ENCODE measurements at places on chromosomes 7 and 10. TPM values are rescaled to one million over a fixed set of nuclear protein-coding genes. Genes with fewer than 3 reads are reported as not detected.

GRCh38 chr10:109456566-109457301, 466.6 kb downstream of the XPNPEP1 start:
- DNase-seq, result peak; percentile 30

DNA sequence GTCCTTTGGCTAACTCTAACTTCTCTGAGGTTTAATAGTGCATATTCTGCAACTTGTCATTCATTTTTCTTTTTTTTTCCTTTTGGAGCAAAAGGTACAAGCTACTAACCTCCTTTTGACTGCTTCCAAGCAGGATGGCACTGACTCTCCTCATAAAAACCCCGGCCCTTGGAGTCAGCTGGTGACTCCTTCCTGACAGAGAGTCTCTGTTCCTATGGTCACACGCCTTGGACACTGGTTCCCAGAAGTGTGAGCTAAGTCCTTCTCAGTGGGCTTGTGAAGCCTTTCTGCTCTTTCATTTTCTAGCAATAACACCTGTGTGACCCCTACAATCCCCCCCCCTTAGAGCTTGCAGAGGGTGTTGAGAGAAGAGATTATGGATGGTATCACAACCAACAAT, 21.7 kb downstream of the DOCK4 start:
- DNase-seq, result no peak

DNA sequence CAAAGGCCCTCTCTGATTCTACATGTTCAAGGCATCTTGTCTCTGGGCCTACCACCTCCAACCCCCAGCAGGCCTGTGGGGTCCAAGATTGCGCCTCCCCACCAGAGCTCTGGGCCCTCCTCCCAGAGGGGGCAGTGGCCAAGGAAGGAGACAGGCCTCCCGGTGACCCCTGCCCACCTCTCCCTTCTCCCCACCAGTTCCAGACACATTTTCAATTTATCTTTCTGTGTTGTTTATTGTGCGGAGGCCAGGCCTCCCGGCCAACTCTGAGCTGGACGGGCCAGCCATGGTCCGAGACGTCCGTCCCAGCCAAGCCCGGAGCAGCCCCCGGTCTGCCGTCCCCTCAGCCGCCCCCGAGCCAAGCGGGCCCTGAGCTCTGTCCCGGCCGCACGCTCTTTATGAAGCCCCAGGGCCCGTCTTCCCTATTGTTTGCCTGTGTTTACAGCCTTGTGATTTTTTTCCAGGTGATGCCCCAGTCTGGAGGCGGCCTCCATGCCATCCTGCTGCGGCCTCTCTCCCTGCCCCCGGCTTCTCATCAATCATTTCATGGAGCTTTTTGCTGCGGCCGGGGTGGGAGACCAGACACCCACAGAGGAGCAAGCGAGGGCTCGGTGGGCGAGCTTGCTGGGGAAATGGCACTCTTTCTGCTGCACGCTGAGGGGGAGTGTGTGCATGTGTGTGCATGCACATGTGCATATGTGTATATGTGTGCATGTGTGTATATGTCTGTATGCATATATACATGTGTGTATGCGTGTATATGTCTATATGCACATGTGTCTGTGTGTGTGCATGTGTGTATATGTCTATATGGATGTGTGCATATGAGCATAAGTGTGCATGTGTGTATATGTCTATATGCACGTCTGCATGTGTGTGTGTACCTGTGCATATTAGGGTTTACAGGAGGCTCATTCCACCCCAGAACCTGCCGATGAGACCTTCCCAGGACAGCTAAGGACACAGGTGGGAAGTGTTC, 52.7 kb upstream of the ELN start:
- no peak for DNase-seq

DNA sequence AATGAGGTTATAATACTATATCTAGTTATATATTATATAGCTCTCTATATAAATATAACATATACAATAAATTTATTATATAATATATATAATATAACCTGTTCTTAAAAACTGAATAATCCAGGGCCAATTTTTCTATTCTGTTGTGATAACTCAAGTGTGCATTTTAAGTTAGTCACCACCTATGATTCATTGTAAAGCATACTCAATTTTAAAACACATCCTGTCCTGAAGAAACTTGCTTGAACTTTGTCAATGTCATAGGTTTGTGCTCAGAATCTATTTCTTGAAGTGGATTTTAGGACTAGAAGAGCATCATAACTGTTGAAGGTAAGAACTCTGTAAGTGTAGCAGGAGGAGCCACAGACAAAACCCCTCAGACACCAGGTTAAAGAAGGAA, 1209.8 kb downstream of the REEP3 start:
- no peak for DNase-seq

- no peak for DNase-seq
Measured at GRCh38 chr7:67448271-67448670, 451.6 kb downstream of the TYW1 start.

DNA sequence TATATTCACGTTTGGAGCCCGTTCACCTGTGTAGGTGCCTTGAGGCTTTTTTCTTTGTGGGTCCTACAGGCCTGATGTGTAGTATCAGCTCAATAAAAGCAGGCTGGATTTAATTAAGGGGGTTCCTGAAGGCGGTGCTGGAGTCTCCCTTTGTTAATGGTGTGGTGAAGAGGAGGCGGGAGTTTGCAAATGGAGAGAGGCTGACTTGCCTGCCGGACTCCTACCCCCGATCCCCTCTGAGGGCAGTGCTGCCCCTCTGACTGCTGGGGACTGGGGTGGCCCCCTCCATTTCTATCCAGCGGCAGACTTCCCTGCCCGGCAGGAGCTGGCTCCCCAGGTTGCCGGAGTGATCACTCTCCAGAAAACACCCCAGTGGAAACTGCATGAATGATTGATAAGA, 45.1 kb downstream of the ZMIZ1 start:
- no peak for DNase-seq

DNA sequence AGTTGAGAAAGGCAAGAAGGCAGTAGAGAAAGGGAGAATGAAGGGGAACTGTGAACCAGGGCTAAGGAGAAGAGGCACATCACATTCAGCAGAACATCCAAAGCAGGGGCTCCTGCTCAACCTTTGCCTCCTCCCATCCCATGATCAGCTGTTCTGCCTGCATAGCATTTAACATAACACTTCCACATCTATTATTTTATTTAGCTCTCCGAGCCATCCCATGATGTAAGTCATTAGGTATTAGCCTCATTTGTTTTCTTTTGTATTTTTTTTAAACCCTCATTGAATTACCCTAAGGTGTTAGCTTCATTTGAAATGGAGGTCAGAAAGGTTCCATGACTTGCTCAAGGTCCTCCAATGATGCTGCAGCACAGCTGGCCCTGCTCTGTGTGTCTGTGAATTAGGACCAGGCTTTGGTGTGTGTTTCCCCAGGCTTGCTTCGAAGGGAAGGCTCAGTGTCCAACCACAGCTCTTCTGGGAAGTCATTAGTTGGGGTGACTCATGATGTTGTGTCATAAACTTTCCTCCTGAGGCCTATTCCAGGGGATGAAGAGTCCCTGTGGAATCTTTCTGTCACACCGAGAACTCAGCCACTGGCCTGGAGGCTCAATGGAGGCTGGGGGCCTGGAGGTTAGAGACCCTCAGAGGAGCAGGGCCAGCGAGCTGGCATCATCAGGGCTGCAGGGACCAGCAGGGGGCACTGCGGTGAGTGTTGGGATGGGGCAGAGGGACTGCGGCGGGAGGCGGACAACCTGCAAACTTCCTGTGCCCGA, 16.5 kb downstream of the NPFFR1 start:
- DNase-seq, result no peak

GRCh38 chr7:26691406-26691805, 173.0 kb downstream of the SKAP2 start:
- no peak for DNase-seq

DNA sequence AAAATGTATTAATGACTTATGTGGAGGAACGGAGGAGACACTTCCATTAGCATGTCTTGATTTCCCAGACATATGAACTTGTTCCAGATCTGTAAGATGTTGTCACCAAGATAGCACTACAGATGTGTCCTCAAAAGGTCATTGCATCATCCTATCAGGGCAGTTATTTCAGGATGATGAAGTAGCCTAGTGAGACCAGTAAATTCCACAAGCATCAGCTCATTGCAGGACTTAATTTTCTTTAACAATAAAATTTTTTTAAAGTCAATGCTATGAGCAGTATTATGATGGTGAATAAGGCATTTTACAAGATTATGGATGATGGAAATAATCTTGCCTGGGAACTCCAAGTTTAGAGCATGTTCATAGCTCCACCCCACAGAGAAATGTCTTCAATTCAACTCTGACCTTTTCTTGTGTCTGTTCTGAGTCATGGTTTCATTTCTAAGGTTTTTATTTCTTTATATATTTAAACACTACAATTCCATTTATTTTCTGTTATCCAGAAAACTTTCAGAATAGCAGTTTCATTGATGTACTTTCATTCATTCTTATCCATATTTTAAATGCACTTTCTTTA, 1203.3 kb upstream of the CELF2 start:
- DNase-seq, result no peak

- no peak for DNase-seq
Measured at GRCh38 chr7:100893318-100893895, 2.3 kb downstream of the ACHE start.

DNA sequence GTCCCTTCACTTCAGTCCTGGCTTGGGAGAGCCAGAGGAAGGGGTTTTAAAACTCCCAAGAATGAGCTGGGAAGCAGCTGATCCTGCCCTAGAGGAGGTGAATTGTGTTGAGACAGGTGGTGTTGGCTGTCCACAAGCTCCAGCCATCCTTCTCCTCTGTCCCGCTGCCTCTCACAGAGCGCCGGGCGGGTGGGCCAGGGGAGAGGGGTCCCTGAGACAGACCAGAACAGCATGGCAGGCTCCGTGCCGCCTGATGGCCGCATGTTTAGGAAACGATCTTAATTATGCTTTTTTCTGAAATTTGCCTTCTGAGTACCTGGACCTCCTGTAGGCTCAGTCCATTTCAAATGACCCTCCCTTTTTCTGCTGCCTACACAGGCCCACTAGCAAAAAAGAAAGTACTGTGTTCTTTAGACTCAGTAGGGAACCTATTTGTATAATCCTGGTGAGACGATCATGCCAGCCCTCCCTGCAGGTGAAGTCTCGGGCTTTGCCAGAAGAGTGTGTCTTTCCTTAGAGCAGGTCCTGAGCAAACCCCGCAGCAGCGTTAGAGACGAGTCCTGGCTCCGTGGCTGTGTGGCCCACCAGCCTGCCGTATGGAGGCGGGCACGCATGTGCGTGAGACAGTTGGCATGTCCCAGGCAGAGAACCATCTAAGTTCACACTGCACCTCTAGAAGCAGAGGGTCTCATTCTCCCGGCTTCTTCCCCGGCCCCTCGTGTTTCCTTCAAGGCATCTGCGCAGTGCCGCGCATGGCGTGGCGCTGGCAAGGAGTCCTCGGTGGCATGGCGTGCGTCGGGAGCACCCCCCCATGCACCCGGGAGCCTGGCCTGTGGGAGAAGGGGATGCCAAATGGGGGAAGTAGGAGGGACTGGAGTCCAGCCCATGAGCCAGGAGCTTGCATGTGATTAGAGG, 26.3 kb upstream of the PWWP2B start:
- no peak for DNase-seq

DNA sequence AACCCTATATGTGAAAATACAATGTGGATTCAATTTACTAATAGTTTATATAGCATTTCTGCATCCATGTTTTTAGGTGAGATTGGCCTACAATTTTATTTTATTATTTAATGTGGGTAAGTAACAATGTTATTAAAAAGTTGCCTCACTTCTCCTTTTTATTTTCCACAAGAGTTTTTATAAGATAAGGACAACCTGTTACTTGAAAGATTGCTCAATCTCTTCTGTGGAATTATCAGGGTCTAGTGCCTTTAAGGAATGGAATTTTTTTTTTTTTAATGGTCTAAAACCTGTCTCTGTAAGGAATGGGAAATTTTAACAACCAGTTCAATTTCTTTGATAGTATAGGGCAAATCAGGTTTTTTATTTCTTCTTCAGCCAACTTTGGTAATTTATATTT, 53.9 kb upstream of the RAB18 start:
- DNase-seq, result no peak

GRCh38 chr10:72010234-72010973, 46.2 kb downstream of the CHST3 start:
- no peak for DNase-seq

GRCh38 chr10:73917566-73918305, 6.8 kb downstream of the PLAU start:
- DNase-seq, result no peak

DNA sequence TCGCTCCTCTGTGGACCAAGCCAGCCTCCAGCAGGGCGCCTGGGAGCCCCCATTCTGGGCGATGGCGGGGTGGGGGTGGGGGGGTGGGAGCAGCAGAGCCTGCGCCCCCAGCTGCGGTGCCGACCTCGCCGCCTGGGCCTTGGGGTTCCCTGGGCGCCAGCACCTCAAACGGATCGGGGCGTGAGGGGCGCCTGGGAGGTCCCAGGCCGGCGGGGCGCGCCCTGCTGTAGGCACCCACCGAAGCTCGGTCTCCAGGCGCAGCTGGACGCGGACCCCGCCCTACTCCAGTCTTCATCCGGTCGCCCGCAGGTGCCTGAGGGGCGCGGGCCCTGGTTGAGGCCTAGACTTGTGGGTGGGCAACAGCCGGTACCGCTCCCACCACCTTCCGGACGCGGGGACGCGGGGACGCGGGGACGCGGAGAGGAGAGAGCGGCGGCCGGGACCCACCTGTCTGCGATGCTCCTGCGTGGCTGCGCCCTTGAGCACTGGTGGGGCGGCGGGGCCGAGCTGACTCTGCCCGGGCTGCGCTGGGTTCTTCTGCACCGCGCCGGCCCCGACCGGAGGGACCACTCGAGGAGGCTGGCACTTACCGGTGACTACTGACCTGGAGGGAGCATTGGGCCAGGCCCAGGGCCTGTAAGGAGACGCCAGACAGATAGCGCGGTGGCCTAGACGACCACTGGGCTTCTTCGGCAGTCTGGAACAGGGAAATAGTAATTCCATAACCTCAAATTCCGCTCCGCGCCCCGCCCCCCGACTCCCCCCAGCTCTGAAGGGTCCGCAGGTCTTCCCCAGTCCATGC, 5.5 kb upstream of the KCP start:
- DNase-seq, result no peak

DNA sequence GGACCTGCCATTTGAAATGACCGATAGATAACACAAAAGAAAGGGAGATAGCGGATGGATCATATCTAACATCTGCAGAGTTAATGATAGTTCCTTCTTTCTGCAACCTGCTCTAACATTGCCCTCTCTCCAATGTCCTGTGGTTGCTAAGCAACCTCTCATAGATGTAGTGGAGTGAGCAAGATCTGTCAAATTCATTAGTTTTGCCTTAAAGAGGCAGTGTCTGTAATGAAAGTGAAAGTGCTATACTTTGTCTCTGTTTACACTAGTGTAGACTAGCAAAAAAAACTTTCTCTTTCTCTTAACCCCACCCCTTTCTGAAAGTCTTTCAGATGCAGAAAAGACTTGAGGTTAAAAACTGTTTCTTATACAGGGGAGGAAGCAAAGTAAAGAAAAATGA, 1196.9 kb downstream of the SORCS3 start:
- peak; percentile 42 for DNase-seq

GRCh38 chr10:50572017-50572491, 51.7 kb downstream of the SGMS1 start:
- no peak for DNase-seq

The TAS2R41 gene
- polyA plus RNA-seq, result not detected

The CYP3A7 gene
- 1.2 TPM for polyA plus RNA-seq

The KIAA1549 gene
- polyA plus RNA-seq, result 15.5 TPM

The ANXA8 gene
- polyA plus RNA-seq, result 0.38 TPM

The GDI2 gene
- polyA plus RNA-seq, result 336 TPM

The ZCWPW1 gene
- polyA plus RNA-seq, result 7.5 TPM

The CHCHD2 gene
- 208 TPM for polyA plus RNA-seq

The IFIT1B gene
- 0.15 TPM for polyA plus RNA-seq

The KCNK18 gene
- not detected for polyA plus RNA-seq

Data from left kidney (tissue), 8 donors.